ENCODE measurements at places on chromosomes 2 and 18.

DNA sequence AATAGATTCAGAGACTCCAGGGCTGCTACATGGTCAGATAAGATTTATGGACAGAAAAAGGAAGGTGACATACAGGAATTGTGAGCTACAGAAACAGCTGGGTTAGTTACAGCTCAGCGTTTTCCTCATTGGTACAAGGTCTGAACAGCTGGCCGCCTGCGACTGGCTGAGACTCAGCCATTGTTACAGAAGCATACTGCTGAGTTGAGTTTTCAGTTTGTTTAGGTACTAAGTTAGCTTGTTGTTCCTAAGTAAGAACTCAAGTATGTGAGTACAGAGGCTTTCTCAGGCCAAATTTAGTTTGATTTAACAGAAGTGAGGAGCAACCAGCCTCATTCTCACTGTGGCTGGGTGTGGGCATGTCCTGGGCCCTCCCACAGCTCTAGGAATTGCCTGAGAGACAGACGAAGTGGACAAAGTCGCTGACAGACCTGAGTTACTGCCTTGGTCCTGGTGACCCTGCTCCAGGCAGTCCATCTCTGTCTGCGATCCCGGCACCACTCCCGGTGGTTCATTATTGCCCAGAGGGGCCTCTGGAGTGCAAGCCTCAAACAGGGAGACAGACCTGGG lies 27.8 kb upstream of the RHOB start:
- DNase-seq: no peak

GRCh38 chr2:189542145-189542882 lies 38.3 kb downstream of the SLC40A1 start:
- DNase-seq: no peak

GRCh38 chr2:101956465-101957438 lies 35.0 kb upstream of the IL1R2 start:
- DNase-seq: no peak

DNA sequence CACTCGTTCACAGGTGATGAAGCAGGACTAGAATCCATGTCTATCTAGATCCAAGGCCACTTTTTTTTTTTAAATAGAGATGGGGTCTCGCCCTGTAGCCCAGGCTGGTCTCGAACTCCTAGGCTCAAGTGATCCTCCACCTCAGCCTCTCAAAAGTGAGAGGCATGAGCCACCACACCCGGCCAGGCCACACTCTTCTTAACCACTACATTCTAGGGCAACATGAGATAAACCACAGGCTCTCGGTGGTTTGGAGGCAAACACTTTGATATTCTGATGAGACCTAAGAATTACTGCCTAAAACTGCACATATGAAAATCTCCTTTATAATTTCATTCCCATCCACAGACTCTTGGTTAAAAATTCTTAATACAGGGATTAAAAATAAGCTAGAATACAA lies 51.8 kb downstream of the USP34 start:
- no peak for DNase-seq

- DNase-seq: no peak
Observed at GRCh38 chr2:99679518-99679917, 189.7 kb upstream of the REV1 start.

DNA sequence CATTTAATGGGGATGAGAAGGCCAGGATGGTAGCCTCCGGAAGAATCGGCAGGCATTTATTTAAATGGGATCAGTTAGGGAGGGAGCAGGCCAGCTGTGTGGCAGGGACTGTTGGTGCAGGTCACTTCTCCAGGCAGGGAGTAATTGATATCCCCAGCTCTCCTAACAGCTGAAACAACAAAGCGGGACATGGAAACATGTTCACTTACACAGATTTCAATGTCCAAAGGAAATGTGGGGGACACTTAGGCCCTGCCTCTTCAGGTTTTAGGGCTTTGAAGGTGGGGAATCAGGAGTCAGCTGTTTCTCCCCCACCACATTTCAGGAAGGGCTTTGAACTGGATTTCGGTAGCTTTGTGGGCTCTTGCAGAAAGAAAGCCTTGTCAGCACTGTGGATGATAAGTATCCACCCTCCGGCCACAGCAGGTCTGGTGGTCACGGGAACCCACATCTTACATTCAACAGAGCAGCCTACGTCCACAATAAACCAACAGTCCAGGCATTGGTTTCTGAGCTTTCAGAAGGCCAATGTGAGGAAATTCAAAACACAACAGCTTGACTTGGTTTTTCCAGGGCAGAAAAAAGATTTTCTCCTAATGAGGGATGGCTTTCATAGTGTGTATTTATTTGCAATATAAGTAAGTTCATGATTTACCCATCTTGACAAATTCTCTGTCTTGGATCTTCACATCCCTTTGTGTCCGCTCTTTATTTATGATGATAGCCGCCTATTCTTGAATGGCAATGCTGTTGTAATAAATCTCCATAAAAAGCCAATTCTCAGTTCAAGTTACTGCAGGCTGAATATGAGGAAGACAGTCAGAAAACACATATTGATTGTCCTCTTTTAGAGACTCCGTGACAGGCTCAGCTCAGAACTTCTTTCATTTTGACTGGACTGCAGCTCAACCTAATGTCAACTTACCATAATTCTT lies 96.6 kb upstream of the NRP2 start:
- DNase-seq: no peak

DNA sequence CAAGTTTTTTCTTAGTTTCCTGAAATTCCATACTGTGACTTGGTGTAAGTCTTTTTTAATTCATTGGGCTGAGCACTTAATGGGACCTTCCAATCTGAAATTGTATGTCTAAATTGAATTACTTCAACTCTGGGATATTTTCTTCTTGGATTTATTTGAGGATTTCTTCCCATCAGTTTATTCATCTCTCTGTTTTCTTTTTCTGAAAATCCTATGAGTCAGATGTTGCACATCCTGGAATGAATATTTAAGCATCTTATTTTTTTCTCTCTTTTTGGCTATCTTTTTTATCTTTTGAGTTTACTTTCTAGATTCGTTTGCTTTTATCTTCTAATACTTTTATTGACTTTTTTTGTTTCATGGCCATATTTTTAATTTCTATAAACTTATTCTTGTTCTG lies 55.4 kb upstream of the ACYP2 start:
- DNase-seq: no peak

- no peak for DNase-seq
Observed at GRCh38 chr18:72181241-72181764, 362.8 kb downstream of the CBLN2 start.

GRCh38 chr2:71827524-71827901 lies 320.1 kb downstream of the CYP26B1 start:
- no peak for DNase-seq

DNA sequence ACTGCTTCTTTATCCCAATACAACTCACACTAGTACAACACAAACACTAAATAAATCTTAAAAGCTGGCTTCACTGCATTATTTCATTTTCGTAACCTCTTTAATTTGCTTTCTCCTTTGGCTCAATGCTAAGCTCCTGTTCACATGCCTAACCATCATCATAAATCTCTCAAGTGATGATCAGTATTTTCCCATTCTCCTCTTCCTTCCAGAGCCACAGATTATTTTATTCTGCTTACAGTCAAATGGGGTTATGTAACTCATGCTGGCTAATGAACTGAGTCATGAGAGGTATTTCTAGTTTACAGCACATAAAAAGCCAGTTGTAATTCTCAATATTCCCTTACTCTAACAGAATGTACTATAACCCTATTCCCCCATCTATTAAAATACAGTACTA lies 350.4 kb upstream of the ZC3H15 start:
- no peak for DNase-seq

GRCh38 chr2:217972490-217972889 lies 30.3 kb downstream of the TNS1 start:
- DNase-seq: peak; percentile 13

GRCh38 chr2:61660511-61661388 lies 122.6 kb upstream of the XPO1 start:
- DNase-seq: peak; percentile 25

DNA sequence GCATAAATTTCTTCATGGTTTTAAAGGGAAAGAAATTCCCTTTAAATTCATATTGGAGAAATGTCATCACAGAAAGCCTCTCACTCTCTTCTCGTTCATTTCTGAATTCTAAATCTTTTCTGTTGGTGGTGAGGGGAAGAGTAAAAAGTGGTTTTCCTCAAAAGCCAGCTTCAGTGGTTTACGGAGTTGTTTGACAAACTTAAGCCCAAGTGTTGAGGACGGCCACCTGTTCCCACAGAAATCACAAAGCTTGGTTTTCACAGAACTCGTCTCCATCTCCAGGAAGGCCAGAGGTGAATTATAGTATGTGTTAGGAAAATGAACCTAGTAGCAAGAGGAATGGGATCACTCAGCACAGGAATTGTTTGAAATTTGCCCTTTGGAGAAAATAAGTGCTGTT lies 316.2 kb downstream of the PDE11A start:
- DNase-seq: no peak

DNA sequence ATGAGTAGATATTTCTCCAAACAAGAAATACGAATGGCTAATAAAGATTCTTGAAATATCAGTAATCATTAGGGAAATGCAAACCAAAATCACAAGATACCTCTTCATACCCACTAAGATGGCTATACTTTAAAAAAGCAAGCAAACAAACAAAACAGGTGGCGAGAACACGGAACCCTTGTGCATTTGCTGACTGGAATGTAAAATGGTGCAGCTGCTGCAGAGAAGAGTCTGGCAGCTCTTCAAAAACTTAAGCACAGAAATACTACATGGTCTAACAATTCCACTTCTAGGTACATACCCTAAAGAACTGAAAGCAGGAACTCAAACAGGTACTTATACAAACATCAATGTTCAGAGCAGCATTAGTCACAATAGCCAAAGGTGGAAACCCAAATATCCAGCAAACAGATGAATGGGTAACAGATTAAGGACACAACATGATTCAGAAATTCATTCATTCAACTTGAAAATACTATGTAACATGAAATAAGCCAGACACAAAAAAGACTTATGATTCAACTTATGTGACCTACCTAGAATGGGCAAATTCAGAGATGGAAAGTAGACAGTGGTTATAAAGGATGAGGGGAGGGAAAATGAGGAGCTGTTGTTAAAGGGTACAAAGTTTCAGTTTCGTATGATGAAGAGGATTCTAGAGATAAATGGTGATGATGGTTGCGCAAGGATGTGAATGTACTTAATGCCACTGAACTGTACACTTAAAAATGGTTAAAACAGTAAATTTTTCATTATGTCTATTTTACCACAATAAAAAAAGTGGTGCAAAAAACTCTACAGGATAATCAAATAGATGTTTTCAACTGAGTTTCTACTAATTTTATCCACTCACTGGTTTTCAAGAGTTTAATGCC lies 26.9 kb upstream of the GPR75 start:
- DNase-seq: no peak

DNA sequence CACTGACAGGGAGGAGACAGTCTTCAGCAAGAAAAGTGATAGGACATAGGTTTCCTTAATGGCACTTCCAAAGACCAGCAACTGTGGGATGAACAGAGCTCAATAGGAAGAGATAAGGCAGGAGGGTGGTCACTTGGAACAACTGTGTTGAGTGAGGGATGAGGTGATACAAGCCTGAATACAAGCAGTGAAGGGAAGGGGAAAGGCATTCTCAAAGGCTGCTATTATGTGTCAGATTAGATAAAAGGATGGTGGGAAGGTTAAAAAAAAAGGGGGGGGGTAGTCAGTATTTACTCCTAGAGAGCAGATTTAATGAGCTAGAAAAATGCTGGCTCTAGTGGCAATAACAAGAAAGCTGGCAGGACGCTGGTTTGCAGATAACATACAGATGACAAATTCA lies 25.7 kb downstream of the CCBE1 start:
- DNase-seq: no peak

DNA sequence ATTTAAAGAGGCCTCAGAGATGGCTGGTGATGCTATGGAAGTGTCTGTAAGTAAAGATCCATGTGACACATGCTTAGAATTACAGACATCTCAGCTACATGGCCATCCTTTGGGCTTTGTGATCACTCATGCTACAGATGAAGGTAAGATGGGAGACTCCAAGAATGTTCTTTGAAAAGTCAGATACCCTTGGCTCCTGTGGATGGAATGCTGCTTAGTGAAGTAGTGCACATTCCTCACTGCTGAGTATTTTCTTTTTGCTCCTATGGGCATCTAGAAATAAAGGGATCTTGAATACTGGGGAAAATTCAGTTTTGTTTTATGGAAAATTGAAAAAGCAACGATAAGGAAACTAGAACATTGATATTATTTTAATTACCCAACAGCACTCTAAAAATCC lies 55.2 kb upstream of the REV1 start:
- no peak for DNase-seq

DNA sequence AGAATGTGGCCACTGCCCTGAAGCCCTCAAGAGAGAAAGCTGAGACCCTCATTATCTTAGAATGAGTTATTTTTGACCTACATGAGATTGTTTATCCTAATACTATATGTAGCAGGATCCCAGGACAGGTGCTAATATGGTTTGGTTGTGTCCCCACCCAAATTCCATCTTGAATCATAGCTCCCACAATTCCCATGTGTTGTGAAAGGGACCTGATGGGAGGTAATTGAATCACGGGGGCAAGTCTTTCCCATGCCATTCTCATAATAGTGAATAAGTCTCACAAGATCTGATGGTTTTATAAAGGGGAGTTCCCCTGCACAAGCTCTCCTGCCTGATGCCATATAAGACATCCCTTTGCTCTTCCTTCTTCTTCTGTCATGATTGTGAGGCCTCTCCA lies 76.8 kb downstream of the CCBE1 start:
- DNase-seq: no peak

GRCh38 chr2:121771976-121772742 lies 16.7 kb downstream of the TSN start:
- DNase-seq: no peak

GRCh38 chr18:44844486-44844885 lies 163.8 kb downstream of the SETBP1 start:
- DNase-seq: no peak

DNA sequence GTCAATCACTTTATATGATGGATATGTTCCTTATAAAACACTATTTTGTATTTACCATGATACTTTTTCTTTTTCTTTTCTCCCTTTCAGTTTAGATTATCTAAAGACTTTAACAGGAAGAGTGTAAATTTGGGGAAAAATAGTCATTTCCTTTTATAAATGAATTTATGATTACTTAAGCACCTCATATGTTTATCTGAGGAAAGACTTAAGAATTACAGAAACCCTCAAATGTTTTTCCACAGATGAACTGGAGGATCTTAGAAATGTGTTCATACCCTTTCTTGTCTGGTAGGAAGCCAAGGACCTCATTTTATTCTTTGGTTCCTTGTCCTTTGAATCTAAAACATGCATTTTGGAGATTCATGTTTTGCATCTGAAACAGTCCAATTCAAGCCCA lies 36.7 kb downstream of the MAPRE2 start:
- DNase-seq: no peak

- DNase-seq: no peak
Observed at GRCh38 chr2:215363461-215364156, 51.8 kb downstream of the ATIC start.

DNA sequence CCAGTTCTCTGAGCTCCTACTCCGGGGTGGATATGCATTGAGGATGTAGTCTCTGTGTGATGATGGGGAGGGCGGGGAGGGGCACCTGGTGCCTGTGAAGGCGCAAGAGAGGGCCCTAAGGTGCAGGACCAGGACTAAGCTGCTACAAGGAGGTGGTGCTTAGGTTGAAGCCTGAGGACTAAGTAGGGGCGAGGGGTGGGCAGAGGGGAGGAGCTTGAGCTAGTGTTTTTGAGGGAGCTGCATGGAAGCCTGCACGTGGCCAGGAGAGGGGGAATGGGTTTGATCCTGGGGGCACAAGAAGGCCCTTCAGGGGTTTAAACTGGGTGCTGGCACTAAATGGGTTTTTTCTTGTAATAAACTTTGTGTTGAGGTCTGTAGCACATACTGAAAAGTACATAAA lies 105.0 kb downstream of the UGGT1 start:
- no peak for DNase-seq

- no peak for DNase-seq
Observed at GRCh38 chr2:3805201-3805939, 102.0 kb downstream of the DCDC2C start.

- DNase-seq: no peak
Observed at GRCh38 chr18:59488899-59489298, 129.8 kb upstream of the LMAN1 start.
